ENCODE measurements at places on chromosomes 1 and 21.

DNA sequence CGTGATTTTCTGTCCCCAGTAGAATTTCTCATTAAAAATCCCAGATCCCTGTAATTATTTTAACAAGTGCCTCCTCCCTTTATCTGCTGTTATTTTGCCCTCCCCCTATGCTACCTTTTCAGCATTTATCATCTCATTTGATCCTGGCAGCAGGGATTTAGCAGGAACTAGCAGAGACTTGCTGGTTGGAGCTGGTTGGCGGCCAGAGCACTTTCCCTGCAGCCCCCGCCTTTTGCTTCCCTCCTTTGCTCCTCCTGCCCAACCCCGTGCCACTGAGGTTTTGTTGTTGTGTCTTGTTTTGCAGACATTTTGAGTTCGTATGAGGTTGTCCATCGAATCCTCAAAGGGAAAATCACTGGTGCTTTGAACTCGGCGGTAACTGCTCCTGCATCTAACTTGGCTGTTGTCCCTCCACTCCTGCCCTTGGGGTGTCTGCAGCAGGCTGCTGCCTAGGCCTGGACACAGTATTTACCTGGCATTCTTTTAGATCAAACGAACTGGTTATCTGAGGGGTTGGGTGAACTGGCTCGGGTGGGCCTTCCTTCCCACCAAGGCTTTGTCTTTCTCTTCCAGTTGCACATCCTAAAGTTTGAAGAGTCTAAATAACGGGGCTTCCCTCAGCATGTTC, 11.2 kb downstream of the UBE2Q1 start:
- DNase-seq = no peak

GRCh38 chr1:151803164-151803563, 2.1 kb downstream of the LINGO4 start:
- no peak for DNase-seq

DNA sequence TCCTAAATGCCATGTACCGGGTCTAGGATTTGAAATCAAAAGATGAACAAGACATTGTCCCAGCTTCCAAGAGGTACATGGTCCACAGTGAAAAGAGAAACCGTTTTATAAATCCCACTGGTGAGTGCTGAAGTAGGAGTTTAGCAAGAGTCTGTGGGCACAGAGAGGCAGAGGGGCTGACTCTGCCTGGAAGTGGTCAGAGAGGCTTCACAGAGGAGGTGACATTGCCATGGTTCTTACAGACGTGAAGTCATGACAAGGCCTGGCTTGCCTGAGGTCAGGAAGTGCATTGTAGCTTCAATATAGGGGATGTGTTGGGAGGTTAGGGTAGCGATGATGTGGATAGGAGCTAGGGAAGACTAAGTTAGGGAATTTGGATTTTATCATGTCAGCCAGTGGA, 28.4 kb downstream of the MAPKAPK2 start:
- no peak for DNase-seq

DNA sequence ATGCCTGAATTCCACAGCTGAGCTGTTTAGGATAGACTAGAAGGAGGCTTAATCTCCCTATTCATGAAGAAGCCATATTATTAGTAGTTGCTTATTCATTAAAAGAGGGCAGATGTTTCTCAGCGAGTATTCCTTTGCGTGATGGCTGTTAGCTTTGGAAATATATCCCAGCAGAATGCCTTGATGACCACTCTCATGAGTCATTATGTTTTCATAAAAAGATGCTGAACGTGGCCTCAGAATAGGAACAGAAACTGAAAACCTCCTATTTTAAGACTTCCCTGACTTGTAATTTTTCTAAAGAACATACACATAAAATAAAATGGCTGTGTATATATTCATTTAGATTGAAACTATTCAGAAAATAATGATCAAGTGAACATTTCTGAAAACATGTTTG, 9.6 kb upstream of the PLA2G4A start:
- peak; percentile 71 for DNase-seq

DNA sequence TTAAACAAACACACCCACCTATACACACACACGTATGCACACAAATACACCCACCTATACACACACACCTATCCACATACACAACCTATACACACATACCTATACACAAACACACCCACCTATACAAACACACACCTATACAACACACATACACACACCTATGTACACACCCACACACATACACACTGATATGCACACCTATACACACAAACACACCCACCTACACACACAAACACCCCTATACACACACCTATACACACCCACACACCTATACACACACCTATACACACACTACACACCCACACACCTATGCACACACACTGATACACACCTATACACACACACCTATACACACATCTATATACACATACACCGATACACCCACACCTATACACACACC, 115.7 kb upstream of the VAMP3 start:
- DNase-seq = no peak

GRCh38 chr1:226681652-226682493, 57.2 kb downstream of the ITPKB start:
- no peak for DNase-seq

DNA sequence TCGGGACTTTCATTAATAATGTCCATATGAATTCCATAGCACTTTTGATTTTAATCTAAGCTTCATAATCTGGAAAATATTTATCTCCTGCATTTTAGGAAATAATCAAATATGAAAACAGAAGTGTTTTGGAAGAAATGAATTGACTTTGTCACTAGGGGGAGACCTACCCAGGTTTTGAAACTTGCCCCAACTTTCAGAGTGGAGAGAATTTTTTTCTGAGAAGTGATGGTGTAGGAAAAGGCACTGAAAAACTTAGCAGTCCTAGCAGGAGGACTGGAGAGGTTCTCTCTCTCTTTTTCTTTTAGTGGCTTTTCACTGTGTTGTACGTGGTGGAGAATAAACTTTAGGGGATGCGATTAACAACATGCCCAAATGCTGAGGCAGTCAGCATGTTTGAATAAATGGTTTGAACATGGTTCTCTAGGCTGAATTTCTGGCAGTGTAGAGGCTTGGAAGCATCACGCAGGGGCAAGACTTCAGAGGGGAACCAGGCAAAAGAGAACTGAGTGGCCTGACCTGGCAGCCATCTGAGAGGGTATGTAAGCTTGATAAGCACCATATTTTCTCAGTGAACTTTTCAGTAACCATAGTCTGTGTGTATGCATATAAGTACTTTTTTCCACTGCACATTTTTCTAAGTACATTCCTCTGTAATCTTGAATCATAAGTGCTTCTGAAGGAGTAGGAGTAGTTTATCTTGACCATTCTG, 68.3 kb upstream of the NEK7 start:
- no peak for DNase-seq

DNA sequence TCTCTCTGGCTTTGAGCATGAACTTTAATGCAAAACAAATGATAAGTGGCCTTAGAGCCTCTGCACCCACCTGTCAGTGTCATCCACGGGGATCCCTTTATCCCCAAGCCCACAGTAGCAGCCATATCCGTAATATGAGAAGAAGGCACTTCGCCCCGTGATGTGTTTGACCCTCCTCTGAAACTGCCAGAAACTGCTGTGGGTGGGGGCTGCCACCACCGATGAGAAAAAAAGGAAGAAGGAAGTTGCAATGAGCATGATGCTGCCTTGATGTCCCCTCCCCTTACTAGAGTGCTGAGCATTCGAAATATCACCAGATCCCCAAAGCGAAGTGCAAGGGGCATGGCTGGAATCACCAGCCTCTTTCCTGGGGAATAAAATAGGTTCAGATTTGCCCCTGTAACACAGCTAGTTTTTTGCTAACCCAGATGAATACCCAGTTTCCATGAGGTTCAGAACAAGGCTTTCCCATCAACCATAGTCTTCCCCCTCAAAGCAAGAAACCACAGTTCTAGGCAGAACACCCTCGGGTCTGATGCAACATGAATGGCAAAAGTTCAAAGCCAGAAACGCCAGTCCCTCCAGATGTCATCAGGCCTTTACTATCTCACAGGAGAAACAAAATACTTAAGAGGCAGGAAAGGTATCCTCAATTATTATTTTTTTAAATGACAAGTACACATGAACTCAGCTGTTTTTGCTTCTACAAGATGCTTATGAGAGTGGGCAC, 10.8 kb upstream of the UBXN10 start:
- no peak for DNase-seq

GRCh38 chr1:204320382-204320804, 39.3 kb downstream of the PLEKHA6 start:
- no peak for DNase-seq

DNA sequence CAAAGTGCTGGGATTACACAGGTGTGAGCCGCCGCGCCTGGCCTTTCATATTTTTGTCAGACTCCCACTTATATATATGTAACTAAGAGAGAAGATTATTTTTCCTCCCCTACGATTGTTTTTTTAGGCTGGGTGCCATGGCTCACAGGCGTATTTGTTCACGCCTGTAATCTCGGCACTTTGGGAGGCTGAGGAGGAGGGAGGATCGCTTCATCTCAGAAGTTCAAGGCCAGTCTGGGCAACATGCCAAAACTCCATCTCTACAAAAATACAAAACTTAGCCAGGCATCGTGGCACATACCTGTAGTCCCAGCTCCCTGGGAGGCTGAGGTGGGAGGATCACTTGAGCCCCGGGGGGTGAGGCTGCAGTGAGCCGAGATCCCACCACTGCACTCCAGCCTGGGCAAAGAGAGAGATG, 23.9 kb upstream of the ITLN2 start:
- DNase-seq = no peak

- DNase-seq = no peak
Observed at GRCh38 chr1:94828251-94828650, 8.1 kb downstream of the SLC44A3 start.

DNA sequence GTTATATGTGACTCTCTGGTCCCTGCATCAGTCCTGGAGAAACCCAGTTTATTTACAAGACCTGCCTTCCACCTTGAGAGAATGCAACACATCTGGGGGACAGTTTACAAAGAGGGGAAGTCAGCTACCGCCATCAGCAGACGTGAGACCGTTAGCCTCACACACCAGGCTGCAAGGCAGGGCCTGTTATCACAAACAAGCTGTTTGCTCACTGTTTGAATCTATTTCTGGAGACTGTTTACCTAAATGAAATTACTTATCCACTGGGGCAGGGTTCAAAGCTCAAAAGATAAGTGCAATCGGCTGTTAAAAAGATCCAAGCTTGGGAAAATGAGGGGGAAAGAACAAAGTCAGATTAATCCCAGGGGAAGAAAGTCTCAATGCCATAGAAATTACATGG, 134.4 kb downstream of the ZNF281 start:
- DNase-seq = no peak

- DNase-seq = no peak
Observed at GRCh38 chr1:213247038-213247437, 196.0 kb downstream of the RPS6KC1 start.

- no peak for DNase-seq
Observed at GRCh38 chr1:70140343-70140742, 65.0 kb downstream of the LRRC40 start.

GRCh38 chr1:204621396-204621795, 64.1 kb downstream of the LRRN2 start:
- DNase-seq = no peak

- no peak for DNase-seq
Observed at GRCh38 chr21:46250146-46250725, 21.7 kb upstream of the LSS start.

GRCh38 chr1:203172184-203173010, 3.2 kb downstream of the MYBPH start:
- no peak for DNase-seq

DNA sequence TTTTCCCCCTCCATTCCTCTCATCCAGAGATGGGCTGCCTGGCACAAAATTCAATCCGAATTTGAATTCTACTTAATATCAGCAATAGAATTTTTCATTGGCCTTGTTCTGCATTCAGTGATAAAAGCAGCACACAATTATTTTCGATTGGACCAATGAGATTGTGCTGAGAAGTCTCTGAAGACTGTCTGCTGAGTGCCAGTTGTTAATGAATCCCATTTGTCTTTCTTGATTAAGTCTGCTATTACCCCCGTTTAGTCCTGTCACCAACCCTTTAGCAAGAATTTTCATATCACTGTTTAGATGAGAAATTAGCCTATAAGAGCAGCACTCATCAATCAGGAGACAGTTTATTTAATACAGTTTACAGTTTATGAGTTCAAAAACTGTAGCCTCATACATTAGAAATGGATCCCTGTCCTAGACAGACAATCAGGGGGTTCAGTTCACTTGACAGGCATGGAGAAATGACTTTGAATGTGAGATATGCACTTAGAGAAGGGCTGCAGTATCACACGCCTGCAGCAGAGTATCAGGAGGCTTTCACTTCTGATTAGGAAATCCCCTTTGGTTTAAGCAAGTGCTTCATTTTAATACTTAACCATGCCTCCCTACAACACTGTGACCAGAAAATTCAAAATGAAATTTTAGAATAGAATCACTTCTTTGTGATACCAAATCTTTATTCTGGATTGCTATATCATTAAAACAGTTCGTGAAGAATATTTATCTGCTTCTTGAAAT, 304.7 kb upstream of the PTBP2 start:
- no peak for DNase-seq

GRCh38 chr1:25645637-25646400, 29.2 kb downstream of the MAN1C1 start:
- DNase-seq = no peak

- peak; percentile 21 for DNase-seq
Observed at GRCh38 chr1:243977094-243977493, 74.0 kb upstream of the ZBTB18 start.

- DNase-seq = no peak
Observed at GRCh38 chr1:66464802-66465201, 69.2 kb upstream of the SGIP1 start.

GRCh38 chr1:72439036-72439435, 156.7 kb upstream of the NEGR1 start:
- DNase-seq = no peak

DNA sequence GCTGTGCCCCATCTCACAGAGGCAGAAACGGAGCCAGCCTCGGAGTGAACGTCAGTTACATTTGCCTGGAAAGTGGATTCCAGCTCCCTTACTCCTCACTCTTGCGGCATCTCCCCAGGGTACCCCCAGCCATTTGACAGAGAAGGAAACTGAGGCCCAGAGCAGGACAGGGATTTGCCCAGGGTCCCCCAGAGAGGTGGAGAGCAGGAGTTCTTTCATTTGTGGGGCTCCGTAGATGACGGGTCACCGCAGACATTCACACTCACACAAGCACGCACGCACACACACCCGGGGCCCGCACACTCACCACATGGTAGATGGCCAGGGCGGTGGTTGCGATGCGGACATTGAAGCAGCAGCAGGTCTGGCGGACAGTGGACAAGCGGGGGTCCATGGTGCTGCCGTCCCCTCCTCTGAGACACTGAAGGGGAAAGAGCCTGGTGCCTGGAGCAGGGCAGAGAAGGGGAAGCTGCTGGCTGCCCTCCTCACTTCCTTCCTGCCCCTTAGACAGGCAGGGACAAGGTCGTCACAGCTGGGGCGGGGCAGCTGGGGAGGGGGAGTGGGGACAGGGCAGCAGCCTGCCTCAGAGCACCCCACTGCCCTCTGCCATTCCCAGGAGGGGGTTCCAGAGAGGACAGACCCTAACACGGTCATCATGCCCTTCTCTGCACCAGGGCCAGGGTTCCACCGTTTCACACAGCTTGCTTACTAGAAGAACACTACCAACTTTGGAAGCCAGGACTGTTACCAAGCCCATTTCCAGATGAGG, at the start of gene LAPTM5:
TSS of gene LAPTM5 (minus strand) at position 423 of the 769 bp plus-strand sequence. CDS start at position 394, 29 bp downstream.
- no peak for DNase-seq

Data from brain pericyte (primary cell).